ENCODE measurements at places on chromosomes 4 and X.

- no peak for DNase-seq
These were observed 298.3 kb upstream of the AGA start for GRCh38 chr4:177740563-177740962.

DNA sequence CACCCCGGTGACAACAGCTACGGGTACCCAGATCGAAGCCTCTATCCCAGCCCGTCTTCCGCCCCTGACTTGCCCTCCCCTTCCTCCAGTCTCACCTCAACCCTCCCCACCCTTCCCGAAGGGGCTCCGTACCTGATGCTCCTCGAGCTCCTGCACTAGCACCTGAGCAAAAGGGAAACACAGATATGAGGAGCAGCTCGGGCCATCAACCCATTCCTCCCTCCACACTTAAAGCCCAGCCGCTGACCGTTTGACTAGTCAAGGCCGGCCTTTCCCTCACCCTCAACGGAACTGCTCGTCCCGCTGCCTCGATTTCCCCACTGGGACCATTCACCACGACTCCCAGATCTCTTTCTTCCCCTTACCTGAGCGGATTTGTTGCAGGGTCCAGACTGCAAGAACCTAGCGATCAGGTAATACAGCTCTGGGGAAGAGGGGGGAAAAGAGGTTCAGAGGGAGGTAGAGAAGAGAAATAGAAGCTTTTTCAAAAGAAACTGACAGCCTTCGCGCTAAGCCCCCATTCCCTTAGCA, 731 bp downstream of the BRWD3 start:
- no peak for DNase-seq

DNA sequence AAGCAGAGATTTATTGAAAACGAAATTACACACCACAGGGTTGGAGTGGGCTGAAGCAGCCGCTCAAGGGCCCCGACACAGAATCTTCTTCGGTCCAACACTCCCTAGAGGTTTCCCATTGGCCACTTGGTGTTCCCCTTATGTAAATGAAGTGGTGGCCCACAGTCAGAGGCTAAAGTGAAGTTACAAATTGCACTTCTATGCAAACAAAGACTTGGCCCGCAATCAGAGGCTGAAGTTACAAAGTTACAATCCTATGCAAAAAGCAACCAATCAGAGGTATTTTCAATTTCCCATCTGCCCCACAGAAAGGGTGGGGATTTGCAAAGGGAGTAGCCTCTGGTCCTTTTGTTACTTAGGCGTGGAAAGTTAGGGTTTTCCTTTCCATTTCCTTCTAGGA, 35.7 kb upstream of the SLC25A43 start:
- DNase-seq: no peak

GRCh38 chr4:99968330-99968729, 18.3 kb upstream of the H2AZ1 start:
- DNase-seq: peak; percentile 57

- no peak for DNase-seq
These were observed 16.6 kb downstream of the DCK start for GRCh38 chr4:71009890-71010588.

- DNase-seq: no peak
These were observed 6.2 kb downstream of the AADAT start for GRCh38 chr4:170083541-170083940.

GRCh38 chr4:121217351-121217750, 53.2 kb upstream of the TNIP3 start:
- peak; percentile 68 for DNase-seq

DNA sequence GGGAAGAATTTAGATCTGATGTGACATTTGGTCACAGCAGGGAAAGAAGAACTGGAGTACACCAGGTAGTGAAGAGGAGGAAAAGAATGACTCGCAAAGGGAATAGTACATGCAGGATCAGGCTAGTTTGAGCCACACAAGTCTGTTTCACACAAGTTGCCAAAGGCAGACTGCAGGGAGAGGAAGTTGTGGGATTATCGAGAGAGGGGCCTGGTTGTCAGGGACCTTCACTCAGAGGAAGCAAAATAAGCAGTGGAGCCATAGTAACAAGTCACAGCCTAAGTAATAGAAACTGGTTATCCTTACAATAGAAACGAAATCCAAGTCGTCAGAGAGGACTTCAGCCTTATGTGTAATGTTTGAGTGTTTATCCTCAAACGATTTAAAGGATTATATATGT, 316.7 kb upstream of the HTR2C start:
- no peak for DNase-seq

GRCh38 chr4:124936427-124936826, 223.9 kb upstream of the ANKRD50 start:
- no peak for DNase-seq

DNA sequence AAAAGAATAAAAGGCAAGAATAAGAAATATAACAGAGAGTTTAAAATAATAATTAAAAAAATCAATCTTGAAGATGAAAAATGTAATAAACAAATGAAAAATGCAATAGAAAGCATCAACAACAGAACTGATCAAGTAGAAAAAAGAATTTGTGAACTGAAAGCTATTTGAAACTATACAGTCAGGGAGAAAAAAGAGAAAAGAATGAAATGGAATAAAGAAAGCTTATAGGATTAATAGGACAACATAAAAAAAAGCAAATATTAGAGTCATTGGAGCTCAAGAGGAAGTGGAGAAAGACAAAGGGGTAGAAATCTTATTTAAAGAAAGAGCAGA, 126.8 kb upstream of the RPL34 start:
- no peak for DNase-seq

GRCh38 chr4:31356839-31357238, 636.7 kb downstream of the PCDH7 start:
- DNase-seq: no peak

- no peak for DNase-seq
These were observed 457.1 kb downstream of the GBA3 start for GRCh38 chr4:23149815-23150214.

DNA sequence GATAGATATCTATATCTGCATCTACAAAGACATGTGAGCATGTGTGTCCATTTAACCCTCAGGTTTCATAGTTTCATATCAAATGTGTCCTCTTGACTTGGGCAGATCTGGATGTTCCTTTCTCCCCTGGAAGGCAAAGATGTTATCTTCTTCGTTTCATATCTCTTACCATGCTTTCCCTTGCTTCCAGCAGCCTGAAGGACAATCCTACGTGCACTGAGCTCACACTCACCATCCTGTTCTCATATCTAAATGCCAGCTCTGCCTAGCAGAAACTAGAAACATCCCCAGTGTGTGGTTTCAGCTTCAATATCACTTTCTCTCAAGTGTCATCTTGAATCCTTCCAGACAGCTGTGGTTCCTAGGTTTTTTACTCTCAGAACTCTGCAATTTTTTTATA, 66.2 kb downstream of the ZAR1 start:
- no peak for DNase-seq

DNA sequence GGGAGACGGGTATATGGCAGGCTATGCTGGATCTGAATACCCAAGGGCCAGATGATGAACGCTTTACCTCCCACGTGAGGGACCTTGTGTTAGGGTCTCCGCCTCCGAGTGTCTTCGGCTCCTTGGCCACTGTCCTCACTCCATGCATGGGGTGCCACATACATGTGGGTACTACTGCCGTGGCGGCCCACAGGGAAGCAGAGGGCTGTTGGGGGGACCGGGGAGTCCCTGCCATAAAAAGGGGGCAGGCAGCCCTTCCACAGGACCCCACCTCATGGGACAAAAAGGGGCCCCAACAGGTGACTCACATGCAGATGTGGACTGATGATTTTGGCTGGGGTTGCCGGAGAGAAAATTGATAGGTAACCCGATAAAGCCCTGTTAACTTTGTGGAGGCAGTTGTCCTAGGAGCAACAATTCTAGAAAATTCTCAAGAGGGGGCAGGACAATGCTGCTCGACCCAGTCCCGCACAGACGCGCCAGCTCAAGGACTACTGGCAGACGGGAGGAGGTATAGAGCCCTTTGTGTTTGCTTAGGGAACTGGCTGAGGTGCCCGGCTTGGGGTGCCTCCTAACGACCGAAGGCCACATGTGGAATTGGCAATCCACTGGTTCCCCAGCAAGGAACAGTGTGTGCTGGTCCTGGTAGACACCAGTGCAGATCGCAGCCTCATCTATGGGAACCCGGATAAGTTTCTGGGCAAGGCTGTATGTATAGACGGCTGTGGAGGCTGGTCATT, 695.7 kb upstream of the AGA start:
- DNase-seq: no peak

- no peak for DNase-seq
These were observed 102.5 kb downstream of the SH3RF1 start for GRCh38 chr4:169167957-169168858.

DNA sequence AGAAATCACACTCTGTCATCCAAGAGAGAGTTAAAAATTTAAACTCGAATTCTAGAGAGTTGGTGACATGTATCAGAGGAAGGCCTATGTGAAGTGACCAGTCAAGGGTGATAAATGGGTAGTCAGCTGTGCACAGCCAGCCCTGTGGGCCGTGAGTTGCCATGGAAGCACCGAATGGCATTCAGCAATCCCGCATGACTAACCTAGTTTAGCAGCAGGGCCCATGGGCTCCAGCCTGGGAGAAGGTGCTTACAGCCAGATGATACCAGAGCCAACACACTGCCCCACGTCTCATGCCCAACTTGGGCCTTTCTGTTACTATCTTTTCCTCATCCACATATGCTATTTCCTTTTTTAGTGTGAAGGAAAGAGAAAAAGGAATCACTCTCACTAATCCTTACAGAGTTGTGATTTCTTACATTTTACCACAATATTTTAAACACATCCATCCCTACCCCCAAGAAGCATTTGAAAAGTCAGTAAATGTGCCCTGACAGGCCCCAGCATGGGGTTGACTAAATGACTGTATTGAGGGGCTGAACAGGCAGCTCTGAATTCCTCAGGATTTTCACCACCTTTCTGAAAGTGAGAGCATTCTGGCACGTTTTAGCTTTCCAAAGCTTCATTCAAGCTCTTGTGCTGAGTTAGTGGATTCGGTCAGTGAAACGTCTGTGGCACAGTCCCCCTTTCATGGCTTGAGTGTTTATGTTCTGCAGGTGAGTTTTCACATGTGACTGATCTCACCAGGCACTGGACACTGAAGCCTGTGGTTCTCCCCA, 104.2 kb downstream of the AFF1 start:
- no peak for DNase-seq

- DNase-seq: no peak
These were observed 73.3 kb downstream of the DCTD start for GRCh38 chr4:182843808-182844325.

- no peak for DNase-seq
These were observed 198.8 kb downstream of the RAB28 start for GRCh38 chr4:13285336-13285735.

- DNase-seq: no peak
These were observed 143.5 kb upstream of the MAMLD1 start for GRCh38 chrX:150219374-150220185.

GRCh38 chr4:152195888-152196287, 340.0 kb downstream of the FBXW7 start:
- DNase-seq: no peak

- DNase-seq: no peak
These were observed 35.8 kb upstream of the TNIP3 start for GRCh38 chr4:121199742-121200561.

- DNase-seq: no peak
These were observed 65.5 kb upstream of the GNPDA2 start for GRCh38 chr4:44791831-44792230.

DNA sequence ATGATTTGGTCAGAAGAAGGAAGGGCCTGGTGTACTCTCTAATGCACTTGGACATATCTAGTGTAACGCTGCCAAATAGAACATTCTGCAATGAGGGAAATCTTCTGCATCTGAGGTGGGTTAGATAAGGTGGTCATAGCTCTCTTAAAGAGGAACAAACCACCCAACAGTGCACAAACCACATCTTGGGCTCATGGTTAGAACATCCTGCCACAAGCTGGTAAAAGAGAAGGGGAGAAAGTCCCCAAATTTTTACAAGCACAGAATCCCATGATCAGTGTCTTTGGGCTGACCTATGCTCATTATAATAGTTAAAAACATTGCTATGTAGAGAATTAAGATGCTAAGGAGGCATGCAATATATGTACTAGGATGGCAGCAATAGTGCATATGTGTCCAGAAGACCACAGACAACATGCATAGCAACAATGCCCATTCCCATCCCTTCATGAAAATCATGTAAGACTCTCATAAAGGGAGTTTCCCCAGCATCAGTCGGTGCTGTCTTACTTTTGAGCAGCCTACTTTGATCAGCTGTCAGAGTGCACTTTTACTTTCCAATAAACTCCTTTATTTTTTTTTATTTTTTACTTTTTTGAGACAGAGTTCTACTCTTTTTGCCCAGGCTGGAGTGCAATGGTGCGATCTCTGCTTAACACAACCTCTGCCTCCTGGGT, 99.7 kb upstream of the SLC7A11 start:
- DNase-seq: no peak

DNA sequence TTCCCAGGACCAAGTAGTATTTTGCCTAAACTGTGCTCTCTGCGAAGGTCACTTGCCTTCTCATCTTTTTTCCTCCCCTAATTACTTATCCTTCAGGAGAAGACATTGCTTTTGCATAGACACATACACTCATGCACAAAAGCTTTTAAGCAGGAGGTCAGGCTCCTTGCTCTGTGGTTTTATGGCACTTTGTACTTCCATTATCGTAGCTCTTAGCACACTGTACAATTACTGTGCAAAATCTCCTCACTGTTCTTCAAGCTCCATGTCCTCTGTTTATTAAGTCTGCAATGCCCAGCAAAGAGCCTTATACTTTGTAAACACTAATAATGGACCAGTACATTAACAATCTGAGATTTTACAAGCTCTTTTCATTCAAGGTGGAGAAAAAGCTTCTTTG, 188.4 kb upstream of the GNPDA2 start:
- no peak for DNase-seq

DNA sequence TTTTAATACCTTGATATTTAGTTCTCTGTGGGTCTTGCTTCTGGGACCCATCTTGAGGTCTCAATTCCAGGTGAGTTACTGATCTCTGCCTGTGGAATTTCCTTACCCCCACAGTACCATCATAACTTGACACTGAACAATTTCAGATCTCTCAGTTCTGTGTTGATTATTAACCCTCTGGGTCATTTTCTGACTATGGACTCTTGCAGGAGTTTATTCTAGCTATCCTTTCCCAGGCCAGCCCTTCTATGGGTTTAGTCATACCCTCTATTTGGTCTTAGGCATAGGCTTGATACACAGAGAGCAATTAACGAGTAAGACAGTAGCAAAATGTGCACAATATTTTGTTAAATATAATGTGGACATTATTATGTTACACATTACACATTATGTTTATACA, 3.7 kb upstream of the SPARCL1 start:
- no peak for DNase-seq
